ENCODE measurements at places on chromosomes 11 and 22.

GRCh38 chr11:64629796-64630562 lies 39.0 kb downstream of the SLC22A12 start:
- no peak for DNase-seq

GRCh38 chr11:75283391-75283931 lies 42.9 kb downstream of the TPBGL start:
- no peak for DNase-seq

DNA sequence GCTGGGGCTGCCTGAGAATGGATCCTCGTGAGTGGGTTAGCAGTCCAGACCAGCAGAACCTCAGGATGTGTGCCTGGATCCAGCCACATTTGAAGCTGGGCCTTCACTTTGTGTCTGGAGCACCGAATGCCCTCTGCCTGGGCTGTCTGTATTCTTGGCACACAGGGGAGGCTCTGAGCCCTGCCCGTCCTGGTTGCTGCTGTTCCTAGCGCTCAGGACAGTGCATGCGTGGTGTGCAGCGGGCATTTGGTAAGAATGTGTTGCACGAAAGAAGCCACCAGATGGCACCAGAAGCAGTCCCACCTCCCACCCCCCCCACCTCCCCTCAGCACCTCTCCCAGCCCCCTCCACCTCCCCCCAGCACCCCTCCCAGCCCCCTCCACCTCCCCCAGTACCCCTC lies 4.1 kb upstream of the MAPK11 start:
- peak; percentile 34 for DNase-seq

DNA sequence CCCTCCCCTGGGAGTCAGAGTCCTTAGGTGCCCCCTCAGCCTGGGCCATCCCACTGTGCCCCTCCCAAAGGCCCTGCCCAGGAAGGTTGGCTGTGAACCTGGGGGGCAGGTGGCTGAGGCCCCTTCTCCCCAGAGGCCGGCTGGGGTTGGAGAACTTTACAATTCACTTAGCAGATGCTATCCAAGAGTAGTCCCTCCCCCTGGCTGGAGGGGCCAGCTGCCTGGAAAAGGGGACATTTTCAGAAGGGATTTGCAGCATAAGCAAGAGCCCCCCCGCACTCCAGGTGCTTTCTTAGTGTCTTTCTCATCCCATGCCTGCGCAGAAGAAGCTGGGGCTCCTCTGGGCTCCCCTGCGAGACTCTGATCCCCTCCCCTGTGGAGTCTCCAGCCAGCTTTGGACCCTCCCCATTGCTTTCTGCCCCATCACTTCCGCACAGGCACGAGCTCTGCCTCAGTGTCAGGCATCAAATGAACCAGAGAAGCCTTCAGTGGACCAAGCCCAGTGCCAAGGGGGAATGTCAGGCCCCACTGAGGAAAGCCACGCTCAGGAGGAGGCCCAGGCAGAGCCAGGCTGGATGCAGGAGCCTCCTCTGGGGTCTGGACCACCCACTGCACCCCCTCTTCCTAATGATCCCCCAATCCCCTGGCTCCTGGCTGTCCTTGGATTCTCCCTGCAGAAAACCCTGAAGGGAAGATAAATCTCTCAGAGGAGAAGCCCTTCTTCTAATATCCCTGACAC lies 3.7 kb downstream of the SSTR3 start:
- DNase-seq: no peak

- no peak for DNase-seq
Measured at GRCh38 chr22:43798492-43798891, 13.6 kb downstream of the EFCAB6 start.

- DNase-seq: no peak
Measured at GRCh38 chr22:47465222-47465621, 702.8 kb downstream of the TBC1D22A start.

DNA sequence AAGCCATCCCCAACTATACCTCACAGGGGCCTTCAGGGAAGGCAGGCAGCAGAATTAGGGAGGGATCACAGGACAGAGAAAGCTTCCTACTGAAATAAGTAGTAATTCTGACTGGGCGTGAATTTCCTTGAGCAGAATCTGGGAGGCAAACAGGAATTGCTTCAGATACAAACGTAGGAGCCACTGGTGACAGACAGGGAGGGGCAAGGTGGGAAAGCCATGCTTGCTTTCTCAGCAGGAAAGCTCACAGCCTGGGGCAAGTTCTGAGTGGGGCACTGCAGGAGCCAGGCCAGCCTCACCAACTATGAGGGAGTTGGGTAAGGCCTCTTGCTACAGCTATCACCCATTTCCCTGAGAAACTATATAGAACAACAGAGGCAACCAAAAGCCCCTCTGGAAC lies 43.6 kb downstream of the ARHGAP32 start:
- no peak for DNase-seq

- peak; percentile 66 for DNase-seq
Measured at GRCh38 chr22:25235547-25236290, 16.3 kb downstream of the CRYBB2 start.

- no peak for DNase-seq
Measured at GRCh38 chr11:13152736-13153541, 124.7 kb upstream of the BMAL1 start.

- no peak for DNase-seq
Measured at GRCh38 chr11:66593650-66594049, 665 bp downstream of the CCS start.

DNA sequence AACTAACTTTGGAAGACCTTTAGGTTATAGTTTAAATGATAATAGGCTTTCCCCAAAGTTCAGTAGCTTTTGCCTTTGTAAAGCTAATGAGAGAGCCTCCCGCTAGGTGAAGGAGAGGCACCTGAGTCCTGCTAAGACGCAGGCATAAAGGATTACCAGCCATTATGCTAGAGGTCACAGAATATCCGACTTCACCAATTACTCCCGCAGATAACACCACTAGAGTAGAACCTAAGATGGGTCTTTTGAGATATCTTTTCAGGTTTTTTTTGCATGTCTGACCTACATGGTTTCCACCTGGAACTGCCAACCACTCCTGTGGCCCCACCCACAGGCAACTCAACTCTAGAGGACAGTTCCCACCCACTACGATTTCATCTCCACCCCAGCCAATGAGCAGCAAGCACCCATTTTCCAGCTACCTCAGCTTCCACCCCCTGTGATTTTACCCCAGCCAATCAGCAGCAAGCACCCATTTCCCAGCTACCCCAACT lies 314.3 kb downstream of the BRD1 start:
- DNase-seq: no peak

- no peak for DNase-seq
Measured at GRCh38 chr11:27700351-27701301, at the start of gene BDNF. BDNF (minus strand) TSS chr11:27700455; CDS start chr11:27658564, 41,891 bp downstream.

DNA sequence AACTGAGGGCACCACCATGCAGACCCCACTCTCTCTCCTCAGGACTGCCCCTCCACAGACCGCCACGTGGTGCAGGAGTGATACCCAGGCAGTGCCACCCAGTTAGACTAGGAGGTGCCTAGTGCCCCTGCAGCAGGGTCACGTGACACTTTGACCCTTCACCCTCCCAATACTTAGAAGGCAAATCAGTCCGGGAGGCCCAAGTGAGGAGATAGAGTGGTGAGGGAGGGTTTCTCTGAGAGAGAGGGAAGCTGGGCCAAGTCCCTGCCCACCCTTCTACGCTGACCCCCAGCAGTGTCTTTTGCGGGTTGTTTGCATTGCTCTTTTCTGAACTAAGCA lies 84.6 kb downstream of the BUD13 start:
- DNase-seq: no peak

DNA sequence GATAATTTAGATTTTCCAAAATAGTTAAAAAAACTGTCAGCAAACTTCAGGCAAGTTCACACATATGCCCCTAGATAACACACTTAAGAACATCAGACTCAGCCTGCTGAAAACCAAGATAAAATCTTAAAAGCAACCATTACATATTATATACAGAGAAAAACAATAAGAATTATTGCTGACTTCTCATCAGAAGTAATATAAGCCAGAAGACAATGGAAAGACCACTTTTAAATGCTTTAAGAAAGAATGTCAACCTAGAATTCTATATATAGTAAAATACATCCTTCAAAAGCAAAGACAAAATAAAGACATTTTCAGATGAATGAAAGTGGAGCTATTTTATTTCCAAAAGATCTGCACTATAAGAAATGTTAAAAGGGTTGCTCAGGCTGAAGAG lies 37.8 kb upstream of the SC5D start:
- DNase-seq: no peak

DNA sequence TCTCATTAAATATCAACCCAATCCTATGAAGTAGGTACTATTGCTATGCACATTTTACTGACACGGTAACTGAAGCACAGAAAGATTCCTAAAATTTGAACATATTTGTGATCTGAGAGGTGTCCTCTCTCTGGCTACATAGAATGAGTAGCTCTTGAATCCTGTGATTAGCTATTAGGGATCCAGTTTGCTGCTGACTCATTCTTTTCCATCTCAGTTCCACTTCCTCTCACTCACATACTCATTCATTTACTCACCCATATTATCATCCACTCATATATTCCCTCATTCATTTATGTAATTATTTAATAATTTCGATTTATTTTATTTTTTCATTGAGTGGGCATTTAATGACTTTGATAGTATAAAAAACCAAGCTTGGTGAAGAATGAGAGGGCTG lies 42.7 kb downstream of the OR5B17 start:
- no peak for DNase-seq

DNA sequence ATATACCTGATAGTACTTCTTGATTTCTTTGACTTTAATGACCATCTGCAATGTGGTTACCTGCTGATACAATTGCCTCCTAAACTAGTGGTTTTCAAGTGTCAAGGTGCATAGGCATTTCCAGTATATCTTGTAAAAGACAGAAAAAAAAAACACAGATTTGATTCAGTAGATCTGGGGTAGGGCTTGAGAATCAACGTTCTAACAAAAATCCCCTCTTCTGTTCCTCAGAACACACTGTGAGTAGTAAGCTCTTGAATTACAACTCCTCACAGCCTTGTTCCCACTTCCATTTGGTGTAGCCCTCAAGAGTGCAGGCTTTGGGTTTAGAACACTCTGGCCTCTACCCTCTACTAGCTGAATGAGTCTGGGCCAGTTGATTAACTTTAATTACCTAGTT lies 78.0 kb upstream of the CTSC start:
- no peak for DNase-seq

- DNase-seq: no peak
Measured at GRCh38 chr11:45848654-45849081, 1.4 kb downstream of the CRY2 start.

DNA sequence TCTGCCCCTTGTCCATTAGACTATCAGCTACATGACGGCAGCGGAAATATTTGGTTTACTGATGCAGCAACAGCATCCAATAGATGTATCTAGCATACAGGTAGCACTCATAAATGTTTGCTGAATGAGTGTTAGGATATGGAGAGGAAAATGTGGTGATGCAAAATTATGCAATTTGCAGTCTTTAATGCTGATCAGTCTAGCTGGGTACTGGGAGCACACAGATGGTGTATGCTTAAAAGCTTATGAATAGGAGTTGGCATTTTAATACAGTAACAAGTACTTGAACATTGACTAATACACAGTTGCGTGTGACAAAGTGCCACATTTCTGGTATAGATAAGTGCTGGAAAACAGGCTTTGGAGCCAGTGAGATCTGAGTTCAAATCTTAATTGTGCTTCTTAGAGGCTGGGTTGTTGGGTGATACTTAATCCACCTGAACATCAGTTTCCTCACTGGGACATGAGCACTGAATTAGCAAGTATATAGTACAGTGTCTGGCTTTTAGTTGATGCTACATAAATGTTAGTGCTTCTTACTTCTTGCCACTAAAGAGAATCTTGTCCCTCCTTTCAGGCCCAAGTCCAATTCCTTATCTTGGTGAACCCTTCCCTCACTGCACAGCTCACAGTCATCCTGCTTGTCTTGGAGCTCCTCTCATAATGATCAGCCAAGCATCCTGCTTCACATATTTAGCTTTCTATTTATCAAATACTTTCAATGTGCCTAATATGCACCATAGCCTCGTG lies 99.6 kb downstream of the TIMP3 start:
- no peak for DNase-seq

DNA sequence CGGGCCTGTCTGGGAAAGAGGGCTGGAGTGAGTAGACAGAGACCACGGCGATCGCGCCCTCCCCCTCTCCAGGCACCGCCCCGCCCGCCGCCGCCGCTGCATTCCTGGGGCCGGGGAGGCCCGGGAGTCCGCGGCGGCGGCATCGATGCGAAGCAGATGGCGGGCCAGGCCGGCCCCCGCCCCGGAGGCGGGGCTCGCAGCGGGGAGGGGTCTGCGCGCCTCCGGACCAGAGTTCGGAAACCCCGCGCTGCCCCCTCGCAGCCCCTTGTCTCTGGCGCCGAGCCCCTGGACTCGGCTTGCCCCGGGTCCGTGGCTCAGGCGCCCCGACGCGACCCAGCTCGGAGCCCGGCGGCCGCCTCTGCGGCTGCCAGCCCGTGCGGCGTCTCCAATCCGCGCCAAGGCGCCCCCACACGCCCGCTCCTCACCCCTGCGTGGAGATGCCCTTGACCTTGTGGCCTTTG lies 1.3 kb downstream of the SCARF2 start:
- no peak for DNase-seq

GRCh38 chr11:8219257-8220021 lies 44.2 kb downstream of the LMO1 start:
- DNase-seq: no peak

DNA sequence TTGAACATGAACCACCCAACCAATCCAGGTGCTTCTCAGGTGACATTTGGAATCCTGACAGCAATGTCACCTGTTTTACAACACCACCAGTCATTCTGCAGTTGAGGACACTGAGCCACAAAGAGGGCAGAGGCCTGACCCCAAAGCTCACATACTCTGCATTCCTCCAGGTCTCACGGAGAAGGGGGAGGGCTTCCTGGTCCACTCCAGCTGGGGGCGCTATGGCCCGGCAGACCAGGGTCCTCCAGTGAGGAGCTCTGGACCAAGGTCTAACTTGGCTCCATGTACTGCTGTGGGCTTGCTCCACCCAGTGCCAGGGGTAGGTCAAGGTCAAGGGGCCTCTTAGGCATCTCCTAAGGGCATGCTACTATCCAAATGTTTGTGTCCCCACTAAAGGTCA lies 1.5 kb upstream of the PNPLA3 start:
- no peak for DNase-seq

DNA sequence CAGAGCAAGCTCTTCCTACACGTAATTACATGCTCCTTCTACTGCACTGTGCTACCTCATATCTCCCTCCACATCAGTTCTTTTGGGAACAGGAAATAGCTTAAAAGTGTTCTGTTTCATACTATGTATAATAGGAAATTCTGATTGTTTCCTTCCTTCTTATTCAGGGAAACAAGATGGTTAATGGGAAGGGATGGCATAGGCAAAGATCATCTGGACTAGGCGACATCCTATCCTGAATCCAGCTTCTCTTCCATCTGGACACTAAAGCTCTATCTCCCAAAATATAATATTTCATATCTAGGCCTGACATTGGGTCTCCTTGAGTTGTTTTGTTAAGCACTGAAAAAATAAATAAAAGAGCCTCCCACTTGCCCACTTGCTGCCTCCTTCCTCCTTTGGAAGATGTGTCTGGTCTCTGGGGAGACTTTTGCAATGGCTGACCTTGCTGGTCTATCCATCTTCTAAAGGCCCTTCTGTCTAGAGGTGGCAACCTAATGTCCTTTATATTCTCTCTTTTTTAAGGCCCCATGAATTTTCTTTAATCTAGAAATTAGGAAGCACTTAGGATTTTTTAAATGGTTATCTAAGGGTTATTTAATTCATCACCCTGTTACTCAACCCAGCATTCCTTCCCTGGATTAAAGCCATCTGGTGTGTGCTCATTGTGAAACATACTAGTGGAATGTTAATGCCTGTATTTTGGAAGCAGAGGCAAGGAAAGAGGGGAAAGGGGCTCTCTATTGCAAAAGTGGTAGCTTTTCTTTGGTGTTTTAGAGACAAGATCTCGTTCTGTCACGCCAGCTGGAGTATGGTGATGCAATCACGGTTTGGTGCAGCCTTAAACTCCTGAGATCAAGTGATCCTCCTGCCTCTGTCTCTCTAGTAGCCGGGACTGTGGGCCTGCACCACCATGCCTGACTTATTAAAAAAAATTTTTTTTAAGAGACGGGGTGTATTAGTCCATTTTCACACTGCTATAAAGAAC lies 20.6 kb downstream of the CLMP start:
- DNase-seq: no peak
